ENCODE measurements at places on chromosomes 3 and 15.

DNA sequence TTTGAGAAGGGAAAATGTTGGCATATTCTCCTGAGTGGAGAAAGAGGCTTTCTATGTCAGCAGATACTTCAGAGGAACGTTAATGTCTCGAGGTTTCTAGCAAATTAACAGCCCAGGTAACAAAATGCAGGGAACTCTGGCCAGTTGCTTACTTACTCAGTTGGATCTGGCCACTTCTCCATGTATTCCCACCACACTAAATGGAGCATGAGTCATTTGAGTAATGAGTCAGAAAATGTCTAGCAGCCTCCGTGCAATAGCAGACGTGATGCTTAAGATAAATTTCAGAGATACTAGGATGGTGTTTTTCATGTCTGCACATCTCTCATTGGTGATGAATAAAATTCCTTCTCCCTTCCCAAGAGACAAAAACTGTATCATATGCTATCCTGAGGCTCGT is 671.5 kb downstream of the FHIT start:
- no peak for DNase-seq

DNA sequence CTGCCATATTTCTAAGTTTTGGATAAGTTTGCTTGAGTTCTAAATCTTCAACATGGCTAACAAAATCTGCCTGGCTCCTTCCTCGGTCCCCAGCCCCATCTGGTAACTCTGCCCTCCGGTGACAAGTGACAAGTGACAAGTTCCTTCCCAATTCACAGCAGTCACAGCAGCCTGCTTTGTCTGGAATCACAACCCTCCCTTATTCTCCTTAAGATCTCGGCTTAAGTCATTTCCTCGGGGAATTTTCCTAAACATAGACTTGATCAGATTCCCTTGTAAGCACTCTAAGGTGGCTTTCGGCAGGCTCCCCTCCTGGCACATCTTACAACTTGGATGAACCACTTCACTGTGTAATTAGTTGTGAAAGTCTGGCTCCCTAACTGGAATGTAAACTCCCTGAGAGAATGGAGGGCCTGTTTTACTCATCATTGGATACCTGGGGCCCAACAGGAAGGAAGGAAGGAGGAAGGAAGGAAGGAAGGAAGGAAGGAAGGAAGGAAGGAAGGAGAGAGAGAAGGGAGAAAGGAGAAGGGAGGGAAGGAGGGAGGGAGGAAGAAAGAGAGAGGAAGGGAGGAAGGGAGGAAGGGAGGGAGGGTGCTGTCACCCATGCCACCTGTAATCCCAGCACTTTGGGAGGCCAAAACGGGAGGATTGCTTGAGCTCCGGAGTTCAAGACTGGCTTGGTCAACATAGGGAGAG is 126.4 kb downstream of the SHQ1 start:
- no peak for DNase-seq

GRCh38 chr3:128155616-128156360 is 2.5 kb downstream of the EEFSEC start:
- no peak for DNase-seq

- no peak for DNase-seq
Observed at GRCh38 chr15:24039683-24040082, 352.6 kb upstream of the NDN start.

GRCh38 chr15:72584006-72584405 is 70.5 kb upstream of the GOLGA6B start:
- DNase-seq = no peak

DNA sequence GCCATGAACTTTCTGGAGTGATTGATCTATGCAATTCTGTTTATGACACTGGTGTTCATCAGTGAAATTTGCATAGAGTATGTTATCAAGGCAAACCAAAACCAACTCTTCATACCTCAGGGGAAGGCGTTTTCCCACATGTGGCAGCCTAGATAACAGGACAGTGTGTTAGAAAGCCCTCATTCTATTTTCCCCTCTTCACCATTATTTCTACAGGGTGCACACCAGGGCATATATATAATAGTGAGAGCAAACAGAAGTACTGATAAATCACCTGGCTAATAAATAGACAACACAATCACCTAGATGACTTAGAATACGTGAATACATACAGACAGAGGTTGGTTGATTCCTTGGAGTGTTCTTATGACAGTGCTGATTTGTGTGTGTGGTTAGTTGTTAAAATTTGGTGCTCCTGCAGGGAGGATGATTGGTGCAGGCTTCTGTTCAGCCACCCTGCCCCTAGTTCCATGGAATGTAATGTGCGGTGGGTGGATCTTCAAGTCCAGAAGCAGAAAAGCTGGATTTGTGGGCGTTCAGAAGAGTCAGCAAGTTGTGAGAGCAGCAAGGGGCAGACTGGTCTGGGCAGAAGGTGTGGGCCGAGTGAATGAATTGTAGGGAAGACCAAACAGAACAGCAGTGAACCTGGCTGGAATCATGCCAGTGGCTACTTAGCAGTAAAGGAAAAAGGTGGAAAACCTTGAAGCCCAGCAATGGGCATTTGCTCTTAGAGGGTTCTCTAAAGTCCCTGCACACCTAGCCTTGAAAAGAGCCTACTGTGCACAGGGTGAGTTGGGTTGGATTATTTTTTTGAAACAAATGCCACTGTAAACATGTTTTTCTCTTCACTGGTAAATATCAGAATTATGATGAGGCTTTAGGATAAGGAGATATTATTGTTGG is 11.7 kb upstream of the RARRES1 start:
- DNase-seq = no peak

DNA sequence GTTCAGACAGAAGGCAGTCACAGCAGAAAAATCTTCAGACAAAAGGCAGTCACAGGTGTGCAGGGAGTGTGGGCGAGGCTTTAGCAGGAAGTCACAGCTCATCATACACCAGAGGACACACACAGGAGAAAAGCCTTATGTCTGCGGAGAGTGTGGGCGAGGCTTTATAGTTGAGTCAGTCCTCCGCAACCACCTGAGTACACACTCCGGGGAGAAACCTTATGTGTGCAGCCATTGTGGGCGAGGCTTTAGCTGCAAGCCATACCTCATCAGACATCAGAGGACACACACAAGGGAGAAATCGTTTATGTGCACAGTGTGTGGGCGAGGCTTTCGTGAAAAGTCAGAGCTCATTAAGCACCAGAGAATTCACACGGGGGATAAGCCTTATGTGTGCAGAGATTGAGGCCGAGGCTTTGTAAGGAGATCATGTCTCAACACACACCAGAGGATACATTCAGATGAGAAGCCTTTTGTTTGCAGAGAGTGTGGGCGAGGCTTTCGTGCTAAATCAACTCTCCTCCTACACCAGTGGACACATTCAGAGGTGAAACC is 27.6 kb downstream of the ZNF589 start:
- DNase-seq = peak; percentile 52

- no peak for DNase-seq
Observed at GRCh38 chr3:38828681-38829080, 12.7 kb upstream of the SCN10A start.

Measured in renal pelvis (tissue), 12 donors.